Ovary (tissue), 10 donors: ENCODE measurements at places on chromosomes 2 and 18. TPM values are rescaled to one million over a fixed set of nuclear protein-coding genes. Genes with fewer than 3 reads are reported as not detected.

GRCh38 chr2:166960702-166961270 lies 72.5 kb downstream of the XIRP2 start:
- no peaks in the 10 kb centered on the region for H3K4me1 ChIP-seq
- no peaks in the 10 kb centered on the region for H3K36me3 ChIP-seq
- H3K27me3 ChIP-seq: no peaks in the 10 kb centered on the region

DNA sequence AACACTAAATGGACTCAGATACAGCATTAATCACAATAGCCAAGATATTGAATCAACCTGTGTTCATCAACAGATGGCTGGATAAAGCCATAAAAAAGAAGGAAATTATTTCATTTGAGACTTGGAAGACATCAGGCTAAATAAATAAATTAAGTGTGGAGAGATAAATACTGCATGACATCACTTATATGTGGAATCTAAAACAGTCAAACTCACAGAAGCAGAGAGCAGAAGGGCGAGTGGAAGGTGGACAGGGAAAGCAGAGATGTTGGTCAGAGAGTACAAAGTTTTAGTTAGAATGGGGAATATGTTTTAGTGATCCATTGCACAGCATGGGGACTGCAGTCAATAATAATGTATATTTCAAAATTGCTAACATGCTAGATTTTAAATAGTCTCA lies 207.2 kb downstream of the VAPA start:
- H3K27me3 ChIP-seq: no peaks in the 10 kb centered on the region
- H3K4me3 ChIP-seq: no peak overlapping the region
- DNase-seq: no peak
- no peaks in the 10 kb centered on the region for H3K36me3 ChIP-seq
- no peak overlapping the region for H3K27ac ChIP-seq

Gene DNAJC5G
- not detected for total RNA-seq

Gene MROH2A
- total RNA-seq: not detected

- no peaks in the 10 kb centered on the region for H3K4me1 ChIP-seq
- no peaks in the 10 kb centered on the region for H3K36me3 ChIP-seq
- H3K27me3 ChIP-seq: no peaks in the 10 kb centered on the region
- H3K4me3 ChIP-seq: no peak overlapping the region
- H3K27ac ChIP-seq: no peak overlapping the region
- DNase-seq: no peak
Measured at GRCh38 chr18:62318228-62319180, 6.6 kb upstream of the TNFRSF11A start.

DNA sequence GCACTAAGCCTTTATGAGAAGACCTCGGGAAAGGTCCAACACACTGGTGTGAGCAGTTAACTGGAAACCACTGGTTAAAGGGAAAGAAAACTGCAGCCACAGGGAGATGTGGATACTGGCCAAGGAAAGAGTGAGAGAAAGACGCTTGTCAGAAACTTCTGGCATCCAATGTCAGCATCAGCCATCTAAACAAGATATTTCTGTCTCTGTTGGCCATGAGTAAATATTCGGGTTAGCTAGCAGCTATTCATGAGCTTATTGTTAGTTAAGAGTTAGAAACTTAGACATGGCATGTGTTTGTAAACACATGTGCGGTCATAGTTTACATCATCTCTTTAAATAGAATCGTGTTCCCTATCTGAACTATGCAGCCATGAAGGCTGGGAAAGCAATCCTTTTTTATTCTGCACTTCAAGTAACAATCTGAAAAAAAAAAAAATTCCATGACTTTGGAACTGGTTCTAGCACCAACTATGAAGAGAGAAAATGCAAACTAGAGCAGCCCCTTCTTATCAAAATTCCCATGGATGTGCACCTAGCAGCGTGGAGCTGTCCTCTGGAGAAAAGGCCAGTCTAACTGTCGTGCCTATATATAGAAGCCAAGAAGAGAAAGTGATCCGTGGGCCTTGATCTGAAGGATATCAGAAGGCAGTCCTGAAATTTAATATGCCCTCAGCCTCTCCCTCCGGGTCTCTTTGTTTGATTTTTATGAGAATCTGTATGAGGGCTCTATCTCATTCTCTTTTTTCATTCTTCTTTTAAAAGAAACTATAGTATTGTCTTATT lies 84.0 kb upstream of the RFX8 start:
- H3K36me3 ChIP-seq: no peaks in the 10 kb centered on the region
- H3K4me3 ChIP-seq: no peak overlapping the region
- no peak for DNase-seq
- peaks cover 2% of the 10 kb centered on the region for H3K4me1 ChIP-seq
- H3K27me3 ChIP-seq: no peaks in the 10 kb centered on the region

Gene DLGAP1
- 12.4 TPM for total RNA-seq

Gene AP1S3
- total RNA-seq: 1.0 TPM

GRCh38 chr2:126877041-126877440 lies 21.6 kb upstream of the TEX51 start:
- no peaks in the 10 kb centered on the region for H3K4me1 ChIP-seq
- no peak for DNase-seq
- H3K27ac ChIP-seq: no peak overlapping the region

Gene HOXD3
- total RNA-seq: 18.6 TPM

DNA sequence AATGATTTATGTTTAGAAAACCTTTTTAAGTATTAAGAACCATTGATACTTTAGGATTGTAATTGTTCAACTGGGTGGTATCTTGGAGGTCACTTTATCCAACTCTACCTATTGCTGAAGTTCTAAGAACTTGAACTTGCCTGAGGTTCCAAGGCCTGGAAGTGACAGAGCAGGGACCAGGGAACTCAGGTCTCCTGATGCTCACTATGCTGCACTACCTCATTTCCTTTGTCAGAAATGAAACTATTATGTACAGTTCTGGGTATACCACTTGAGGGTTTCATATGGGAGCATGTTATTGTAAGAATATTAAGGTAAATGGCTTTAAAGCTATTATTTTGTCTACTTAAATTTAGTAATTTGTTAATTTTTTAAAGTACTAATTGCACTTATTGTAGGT lies 3.0 kb downstream of the MBD5 start:
- no peak overlapping the region for H3K27ac ChIP-seq
- H3K36me3 ChIP-seq: no peaks in the 10 kb centered on the region
- DNase-seq: no peak
- H3K4me1 ChIP-seq: peaks cover 5% of the 10 kb centered on the region
- H3K27me3 ChIP-seq: no peaks in the 10 kb centered on the region
- no peak overlapping the region for H3K4me3 ChIP-seq

DNA sequence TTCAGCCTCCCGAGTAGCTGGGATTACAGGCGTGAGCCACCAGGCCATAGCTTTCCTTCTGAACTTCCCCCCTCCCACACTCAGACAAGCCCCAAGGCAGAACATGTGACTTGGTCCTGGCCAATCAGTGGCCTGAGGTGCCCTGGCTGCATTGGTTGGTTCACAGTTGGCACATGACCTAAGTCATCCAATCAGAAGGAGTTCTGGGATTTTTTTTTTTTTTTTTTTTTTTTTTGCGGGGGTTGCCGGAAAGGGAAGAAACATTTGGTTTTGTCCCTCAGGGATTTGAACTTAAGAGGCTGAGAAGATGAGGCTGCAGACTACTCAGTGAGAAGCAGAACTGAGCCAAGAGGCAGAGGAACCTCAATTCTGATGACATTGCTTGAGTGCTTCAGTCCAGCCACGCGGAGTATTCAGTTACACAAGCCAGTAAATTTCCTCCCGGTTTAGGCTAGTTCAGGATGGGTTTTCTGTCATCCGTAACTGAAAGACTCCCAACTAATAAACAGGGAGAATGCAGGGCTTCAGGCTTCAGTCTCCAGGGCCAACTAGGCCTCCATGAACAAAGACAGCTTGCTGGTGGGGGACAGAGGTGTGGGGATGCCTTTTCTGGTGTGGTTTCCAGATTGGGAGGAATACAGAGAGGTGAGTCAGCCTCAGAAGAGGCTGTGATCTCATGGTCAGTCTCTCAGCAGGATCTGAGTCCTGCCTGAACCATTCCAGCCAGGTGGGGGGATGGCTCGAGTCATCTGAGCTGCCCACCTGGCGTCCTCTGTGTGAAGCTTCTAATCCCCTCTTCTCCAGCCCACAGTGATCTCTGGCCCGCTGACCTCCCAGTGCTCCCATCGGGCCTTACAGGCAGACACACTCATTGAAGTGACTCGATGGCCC lies 9.2 kb downstream of the PTMA start:
- no peaks in the 10 kb centered on the region for H3K36me3 ChIP-seq
- H3K27me3 ChIP-seq: no peaks in the 10 kb centered on the region
- peaks cover 8% of the 10 kb centered on the region for H3K4me1 ChIP-seq
- no peak for DNase-seq

DNA sequence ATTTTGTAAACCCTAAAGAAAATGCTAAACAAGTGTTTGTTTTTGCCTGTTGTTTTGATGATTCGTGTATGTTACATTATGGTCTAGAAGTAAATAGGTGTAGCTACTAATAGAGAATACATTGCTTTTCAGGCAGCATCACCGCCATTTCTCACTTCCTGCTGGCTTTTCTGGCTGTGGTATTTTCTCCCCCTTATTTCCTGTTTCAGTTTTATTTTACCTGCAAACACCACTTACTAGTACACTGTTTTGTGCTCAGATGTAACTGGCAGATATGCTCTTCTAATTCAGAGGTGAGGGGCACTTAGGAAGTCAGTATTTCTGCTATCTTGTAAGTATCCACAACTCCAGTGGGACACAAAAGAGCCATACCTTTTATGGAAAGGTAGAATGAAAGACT lies 38.1 kb upstream of the SLC3A1 start:
- no peak overlapping the region for H3K4me3 ChIP-seq
- no peak overlapping the region for H3K27ac ChIP-seq
- no peaks in the 10 kb centered on the region for H3K36me3 ChIP-seq

Gene LOXL3
- total RNA-seq: 5.8 TPM

GRCh38 chr2:40419364-40419762 lies 32.5 kb downstream of the SLC8A1 start:
- no peak for DNase-seq
- H3K27ac ChIP-seq: no peak overlapping the region
- H3K4me3 ChIP-seq: no peak overlapping the region
- no peaks in the 10 kb centered on the region for H3K36me3 ChIP-seq
- H3K4me1 ChIP-seq: peaks cover 2% of the 10 kb centered on the region

DNA sequence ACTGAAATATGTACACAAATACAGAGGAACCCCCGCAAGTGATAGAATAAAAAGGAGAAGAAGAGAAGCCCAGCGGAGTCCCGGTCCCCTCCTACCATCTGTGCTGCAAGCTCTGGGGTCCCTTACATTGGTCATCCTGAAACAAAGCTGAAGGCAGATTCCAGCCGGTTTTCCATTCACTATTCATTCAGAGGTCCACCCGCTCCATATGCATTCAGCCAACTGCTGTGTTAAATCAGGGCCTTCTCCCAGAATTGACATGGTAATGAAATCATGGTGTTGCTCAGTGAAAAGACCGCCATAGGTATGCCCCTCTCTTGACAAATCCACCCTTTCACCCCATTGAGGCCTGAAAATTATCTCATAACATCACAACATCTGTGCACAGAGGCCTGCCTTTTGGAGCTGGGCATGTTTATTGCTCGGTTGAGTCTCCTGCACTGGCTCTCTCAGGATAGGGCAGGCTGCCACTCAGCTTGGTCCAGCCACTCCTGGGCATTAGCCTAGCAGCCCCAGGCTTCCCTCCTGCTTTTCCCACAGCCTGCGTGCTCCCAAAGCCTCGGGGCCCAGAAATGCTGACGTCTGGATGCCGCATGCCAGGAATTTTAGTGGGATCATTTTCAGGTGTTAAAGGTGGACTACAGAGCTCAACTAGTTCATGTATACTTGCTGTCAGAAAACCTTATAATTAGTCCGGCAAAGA lies 39.3 kb upstream of the ID2 start:
- H3K36me3 ChIP-seq: no peaks in the 10 kb centered on the region
- H3K27me3 ChIP-seq: no peaks in the 10 kb centered on the region
- no peak for DNase-seq
- no peak overlapping the region for H3K4me3 ChIP-seq

Gene CAPN14
- 0.23 TPM for total RNA-seq

- no peak overlapping the region for H3K27ac ChIP-seq
- no peaks in the 10 kb centered on the region for H3K4me1 ChIP-seq
- no peak overlapping the region for H3K4me3 ChIP-seq
Measured at GRCh38 chr2:30625701-30626100, 178.7 kb downstream of the LCLAT1 start.

GRCh38 chr2:105573490-105573889 lies 171.2 kb upstream of the NCK2 start:
- no peak overlapping the region for H3K4me3 ChIP-seq
- H3K27ac ChIP-seq: no peak overlapping the region

DNA sequence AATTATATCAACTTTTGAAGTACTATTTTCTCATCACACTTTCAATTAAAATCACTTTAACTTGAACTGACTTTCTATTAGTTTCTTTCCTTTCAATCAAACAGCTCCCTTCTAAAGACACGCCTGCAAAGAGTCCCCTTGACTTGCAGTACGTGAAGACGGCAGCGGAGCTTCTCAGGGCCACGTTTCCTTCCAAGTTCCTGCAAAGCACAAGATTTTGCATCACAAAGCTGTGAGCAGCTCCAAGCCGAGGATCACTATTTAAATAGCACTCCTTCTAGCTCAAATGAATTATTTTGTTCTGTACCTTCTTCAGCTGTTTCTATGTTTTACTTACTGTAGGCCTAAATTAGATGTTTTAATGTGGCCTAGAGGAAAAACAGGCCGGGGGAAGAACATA lies 30.8 kb downstream of the SH3YL1 start:
- no peaks in the 10 kb centered on the region for H3K27me3 ChIP-seq
- H3K4me1 ChIP-seq: no peaks in the 10 kb centered on the region
- no peak overlapping the region for H3K4me3 ChIP-seq
- no peak for DNase-seq
- no peaks in the 10 kb centered on the region for H3K36me3 ChIP-seq

Gene SLC9A4
- total RNA-seq: 0.10 TPM

Gene DAPL1
- total RNA-seq: 3.7 TPM

DNA sequence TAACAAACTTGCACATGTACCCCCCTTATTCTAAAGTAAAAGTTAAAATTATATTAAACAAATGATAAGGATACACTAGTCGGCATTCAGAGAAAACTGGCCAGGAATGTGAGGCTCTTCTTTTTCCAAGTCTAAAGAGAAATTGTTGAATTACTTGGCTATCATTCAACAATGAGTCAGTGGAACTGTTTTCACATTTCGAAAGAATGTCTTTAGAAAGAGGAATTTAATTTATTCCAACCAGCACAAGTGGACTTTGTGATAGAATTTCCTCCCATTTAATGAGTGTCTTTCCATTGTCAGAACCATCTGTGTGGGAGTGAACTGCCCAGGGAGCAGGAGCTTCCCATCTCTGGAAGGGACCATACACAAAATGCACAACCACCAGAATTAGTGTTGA lies 792.2 kb downstream of the EPHA4 start:
- no peak overlapping the region for H3K27ac ChIP-seq
- no peaks in the 10 kb centered on the region for H3K27me3 ChIP-seq
- H3K4me1 ChIP-seq: no peaks in the 10 kb centered on the region
- DNase-seq: no peak

Gene IL36A
- total RNA-seq: not detected

- no peak for DNase-seq
- H3K27ac ChIP-seq: no peak overlapping the region
- H3K27me3 ChIP-seq: no peaks in the 10 kb centered on the region
- H3K4me3 ChIP-seq: no peak overlapping the region
Measured at GRCh38 chr2:40043191-40043590, 264.1 kb upstream of the THUMPD2 start.

Gene LRRTM4
- total RNA-seq: not detected

Gene EML6
- 1.3 TPM for total RNA-seq

Gene DUSP2
- total RNA-seq: 3.6 TPM

- H3K27me3 ChIP-seq: no peaks in the 10 kb centered on the region
- H3K36me3 ChIP-seq: no peaks in the 10 kb centered on the region
- H3K27ac ChIP-seq: no peak overlapping the region
- DNase-seq: no peak
- peaks cover 5% of the 10 kb centered on the region for H3K4me1 ChIP-seq
Measured at GRCh38 chr18:32354518-32354917, 116.2 kb downstream of the GAREM1 start.
